ENCODE measurements at places on chromosomes 1 and 21.

- DNase-seq: no peak
These were observed 3.8 kb upstream of the TCEA3 start for GRCh38 chr1:23428136-23428905.

DNA sequence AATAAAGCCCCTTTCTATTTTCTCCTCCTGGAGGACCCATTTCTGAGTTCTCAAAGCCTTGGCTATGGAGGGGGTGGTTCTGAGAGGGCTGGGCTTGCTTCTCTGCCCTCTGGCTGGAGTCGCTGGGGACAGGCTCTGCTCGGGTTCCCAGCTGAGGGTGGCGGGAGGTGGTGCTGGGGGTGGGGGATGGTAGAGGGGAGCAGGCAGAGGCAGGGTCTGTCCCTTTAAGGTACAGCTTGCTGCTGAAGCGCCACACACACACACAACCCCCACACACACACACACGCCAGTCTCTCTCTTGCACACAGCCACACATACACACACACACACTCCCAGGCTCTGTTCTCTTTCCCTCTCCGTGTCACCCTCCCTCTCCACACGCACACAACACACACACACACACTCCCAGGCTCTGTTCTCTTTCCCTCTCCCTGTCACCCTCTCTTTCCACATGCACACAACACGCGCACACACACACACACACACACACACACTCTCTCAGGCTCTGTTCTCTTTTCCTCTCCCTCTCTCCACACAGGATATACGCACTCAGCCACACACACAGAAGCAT lies 69.8 kb upstream of the SSBP3 start:
- no peak for DNase-seq

- DNase-seq: no peak
These were observed at the start of gene S100B for GRCh38 chr21:46604975-46605766. Gene S100B, minus strand, starts transcription at chr21:46605082. Its CDS starts 2,667 bp downstream, at chr21:46602415.

- no peak for DNase-seq
These were observed 3.2 kb downstream of the SH2D5 start for GRCh38 chr1:20729155-20729931.

DNA sequence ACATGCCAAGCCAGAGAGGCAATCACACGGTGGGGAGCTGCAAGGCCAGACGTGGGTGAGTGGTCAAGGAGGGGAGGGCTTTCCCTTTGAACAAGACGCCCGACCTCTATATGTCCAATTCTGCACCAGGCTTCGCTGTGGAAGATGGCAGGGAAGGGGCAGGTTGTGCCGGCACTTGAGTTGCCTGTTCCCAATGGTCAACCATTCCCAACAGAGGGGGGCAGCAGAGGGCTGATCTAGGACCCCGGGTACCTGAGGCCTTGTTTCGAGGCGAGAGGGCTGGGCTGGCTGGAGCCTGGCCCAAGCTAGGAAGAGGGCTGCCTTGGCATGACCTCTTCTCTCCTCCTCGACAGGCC lies 64.9 kb downstream of the TMEM53 start:
- peak; percentile 46 for DNase-seq

GRCh38 chr21:37257967-37258877 lies 8.9 kb downstream of the VPS26C start:
- peak; percentile 85 for DNase-seq

DNA sequence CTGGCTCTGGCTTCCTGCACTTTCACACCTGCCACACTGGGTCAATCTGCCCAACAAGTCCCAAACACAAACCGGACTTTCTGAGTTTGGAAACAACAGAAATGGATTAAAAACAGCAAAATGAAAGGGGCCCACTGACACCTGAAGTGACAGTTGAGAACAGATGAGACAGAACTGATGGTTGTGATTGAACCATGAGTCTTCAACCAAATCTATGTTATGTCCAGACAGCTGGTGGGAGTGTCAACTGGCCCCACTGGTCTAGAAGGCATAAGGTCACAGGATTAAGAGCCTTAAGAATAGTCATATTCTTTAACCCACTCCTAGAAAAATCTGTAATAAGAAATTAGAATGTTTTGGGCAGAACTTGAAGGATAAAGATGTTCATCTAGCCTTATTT lies 13.0 kb upstream of the ATP13A2 start:
- no peak for DNase-seq

DNA sequence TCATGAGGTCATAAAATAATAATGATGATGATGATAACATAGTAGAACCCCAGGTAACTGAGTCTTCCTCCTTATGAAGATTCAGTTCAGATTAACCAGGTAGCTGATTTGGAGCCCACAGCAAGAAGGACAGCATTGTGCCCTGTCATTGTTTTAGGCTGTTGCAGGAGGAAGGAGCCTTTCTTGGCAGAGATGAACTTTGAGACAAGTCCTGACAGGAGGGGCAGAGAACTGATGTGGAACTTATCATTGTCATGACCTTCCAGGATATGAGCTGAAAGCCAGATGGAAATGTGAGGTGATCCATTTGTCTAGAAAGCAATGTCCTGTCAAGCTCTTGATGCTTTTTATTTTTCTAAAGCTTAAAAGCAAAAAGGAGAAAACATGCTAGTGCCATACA lies 132.6 kb upstream of the COA6 start:
- DNase-seq: no peak

DNA sequence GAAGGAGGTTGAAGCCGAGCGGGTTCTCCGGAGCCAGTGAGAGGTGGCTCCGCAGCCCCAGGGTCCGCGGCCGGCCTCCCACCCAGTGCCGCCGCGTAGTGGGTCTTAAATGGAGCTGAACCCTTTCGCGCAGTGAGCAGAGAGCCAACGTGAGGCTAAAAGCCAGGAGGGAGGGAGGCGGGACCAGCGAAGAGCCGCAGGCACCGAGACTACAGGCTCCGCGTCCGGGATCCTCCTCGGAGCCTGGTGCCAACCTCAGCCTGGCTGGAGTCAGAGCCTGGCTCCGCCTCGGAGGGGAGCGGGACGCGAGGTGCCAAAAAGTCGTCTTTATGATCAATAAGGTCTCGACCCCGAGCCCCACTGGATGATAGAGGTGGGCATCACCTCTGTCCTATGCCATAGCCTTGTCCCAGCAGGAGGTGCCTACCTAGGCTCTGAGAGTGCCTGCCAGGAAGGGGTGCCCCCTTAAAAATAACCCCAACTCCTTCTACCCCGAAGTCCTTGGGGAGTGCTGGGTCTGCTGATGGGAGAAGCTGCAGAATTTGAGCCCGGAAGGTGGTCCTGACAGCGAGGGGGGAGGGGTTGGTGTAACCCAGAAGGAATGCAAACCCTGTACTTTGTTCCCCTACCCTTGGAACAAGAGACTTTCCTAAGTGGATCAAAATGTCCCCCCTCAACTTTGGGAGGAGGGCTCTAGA lies 1.6 kb downstream of the IGSF21 start:
- DNase-seq: no peak

GRCh38 chr1:232687728-232688127 lies 57.8 kb upstream of the SIPA1L2 start:
- DNase-seq: no peak

GRCh38 chr1:232704694-232705680 lies 75.1 kb upstream of the SIPA1L2 start:
- DNase-seq: no peak

DNA sequence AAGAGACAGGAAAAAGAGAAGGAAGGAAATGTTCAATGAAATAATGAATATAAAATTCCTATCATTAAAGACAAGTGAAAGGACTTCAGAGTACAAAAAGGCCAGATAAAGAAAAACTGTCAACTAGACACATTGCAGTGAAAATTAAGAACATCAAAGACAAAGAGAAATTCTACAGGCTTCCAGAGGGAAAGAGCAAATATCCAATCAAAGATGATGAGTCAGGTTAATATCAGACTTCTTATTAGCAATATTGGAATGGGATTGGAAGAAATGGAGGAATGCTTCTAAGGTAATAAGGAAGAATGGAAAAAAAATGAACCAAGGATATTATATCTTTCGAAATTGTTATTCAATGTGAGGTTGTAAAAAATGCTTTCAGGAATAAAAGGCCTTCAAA lies 7.8 kb downstream of the PLA2G2A start:
- DNase-seq: no peak

DNA sequence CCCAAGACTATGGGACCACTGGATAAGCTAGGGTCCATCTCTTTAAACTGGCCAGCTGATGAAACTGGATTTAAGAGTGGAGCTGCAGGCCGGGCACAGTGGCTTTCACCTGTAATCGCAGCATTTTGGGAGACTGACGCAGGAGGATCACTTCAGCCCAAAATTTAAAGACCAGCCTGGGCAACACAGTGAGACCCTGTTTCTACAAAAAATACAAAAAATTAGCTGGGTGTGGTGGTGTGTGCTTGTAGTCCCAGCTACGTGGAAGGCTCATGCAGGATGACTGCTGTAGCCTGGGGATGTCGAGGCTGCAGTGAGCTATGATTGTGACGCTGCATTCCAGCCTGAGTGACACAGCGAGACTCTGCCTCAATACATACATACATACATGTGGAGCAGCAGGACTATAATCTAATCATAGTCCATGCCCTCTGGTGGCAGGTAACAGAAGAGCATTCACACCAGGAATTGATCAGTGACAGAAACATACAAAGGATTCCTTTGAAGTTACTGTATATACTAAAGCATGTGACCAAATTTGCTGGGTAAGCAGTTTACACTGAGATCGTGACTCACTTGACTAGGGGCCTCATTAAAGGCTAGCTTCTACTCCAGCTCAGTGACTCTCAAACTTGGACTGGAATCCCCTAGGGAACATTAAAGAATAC lies 101.5 kb upstream of the SLFNL1 start:
- DNase-seq: no peak

GRCh38 chr1:156090138-156090839 lies 8.0 kb upstream of the MEX3A start:
- no peak for DNase-seq

GRCh38 chr1:66335859-66336640 lies 197.9 kb upstream of the SGIP1 start:
- peak; percentile 70 for DNase-seq

- peak; percentile 86 for DNase-seq
These were observed 47.3 kb downstream of the H3-3A start for GRCh38 chr1:226109829-226110248.

- no peak for DNase-seq
These were observed 5.7 kb downstream of the FBLIM1 start for GRCh38 chr1:15764269-15764764.

- DNase-seq: no peak
These were observed 17.0 kb downstream of the CLIC4 start for GRCh38 chr1:24762133-24762676.

DNA sequence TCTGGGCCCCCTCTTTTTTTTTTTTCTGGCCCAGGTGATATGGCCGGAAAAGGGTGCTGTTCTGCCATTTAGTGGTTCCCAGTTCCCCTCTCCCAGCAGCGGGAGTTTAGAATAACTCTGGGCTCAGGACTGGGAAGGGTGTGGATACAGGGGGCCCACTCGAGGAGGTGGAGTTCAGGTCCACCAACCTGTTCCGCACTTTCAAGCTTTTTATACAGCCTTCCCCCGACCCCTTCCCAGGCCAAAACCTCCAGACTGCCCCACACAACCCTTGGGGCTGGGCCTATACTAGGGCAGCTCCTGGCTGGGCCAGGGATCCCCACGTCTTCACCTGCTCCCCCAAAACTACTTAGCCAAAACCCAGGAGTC lies 402 bp downstream of the PLEKHG5 start:
- no peak for DNase-seq

GRCh38 chr21:31671931-31672330 lies 12.4 kb downstream of the SOD1 start:
- no peak for DNase-seq

DNA sequence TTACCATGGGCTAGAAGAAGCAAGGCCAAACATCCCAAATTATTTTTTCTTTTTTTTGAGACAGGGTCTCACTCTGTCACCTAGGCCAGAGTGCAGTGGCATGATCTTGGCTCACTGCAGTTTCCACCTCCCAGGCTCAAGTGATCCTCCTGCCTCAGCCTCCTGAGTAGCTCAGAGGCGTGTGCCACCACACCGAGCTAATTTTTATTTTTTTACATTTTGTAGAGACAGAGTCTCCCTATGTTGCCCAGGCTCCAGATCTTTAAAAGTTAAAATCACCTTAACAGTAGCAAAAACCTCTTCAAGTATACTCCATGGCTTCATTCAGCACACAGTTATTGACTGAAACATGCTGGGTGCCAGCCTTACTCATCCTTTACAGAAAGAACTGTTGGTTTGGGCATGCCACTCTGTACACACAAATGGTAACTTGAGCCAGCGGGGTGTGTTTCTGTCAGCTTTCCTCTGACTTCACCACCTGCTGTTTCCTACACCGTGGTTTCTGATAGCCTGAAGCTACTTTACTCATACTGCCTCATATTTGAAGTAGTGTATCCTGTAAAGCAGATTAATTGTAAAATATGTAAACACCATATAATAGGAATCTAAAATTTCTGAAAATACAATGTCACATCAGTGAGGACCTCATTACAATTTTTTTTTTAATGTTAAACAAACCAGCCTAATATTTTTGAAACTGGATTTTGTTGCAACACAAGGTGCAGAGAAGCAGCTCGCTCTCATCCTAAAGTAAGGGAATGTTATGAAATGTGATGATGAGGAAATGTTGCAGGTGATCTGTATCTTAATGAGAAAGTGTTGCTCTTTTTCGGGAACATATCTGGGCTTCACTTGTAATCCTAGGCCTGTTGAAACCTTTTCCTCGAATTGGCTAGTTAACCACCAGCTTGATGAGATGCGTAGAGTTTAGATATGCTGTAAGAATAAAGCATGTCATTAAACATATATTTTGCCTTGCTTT lies 113.9 kb downstream of the ATP5PO start:
- no peak for DNase-seq

DNA sequence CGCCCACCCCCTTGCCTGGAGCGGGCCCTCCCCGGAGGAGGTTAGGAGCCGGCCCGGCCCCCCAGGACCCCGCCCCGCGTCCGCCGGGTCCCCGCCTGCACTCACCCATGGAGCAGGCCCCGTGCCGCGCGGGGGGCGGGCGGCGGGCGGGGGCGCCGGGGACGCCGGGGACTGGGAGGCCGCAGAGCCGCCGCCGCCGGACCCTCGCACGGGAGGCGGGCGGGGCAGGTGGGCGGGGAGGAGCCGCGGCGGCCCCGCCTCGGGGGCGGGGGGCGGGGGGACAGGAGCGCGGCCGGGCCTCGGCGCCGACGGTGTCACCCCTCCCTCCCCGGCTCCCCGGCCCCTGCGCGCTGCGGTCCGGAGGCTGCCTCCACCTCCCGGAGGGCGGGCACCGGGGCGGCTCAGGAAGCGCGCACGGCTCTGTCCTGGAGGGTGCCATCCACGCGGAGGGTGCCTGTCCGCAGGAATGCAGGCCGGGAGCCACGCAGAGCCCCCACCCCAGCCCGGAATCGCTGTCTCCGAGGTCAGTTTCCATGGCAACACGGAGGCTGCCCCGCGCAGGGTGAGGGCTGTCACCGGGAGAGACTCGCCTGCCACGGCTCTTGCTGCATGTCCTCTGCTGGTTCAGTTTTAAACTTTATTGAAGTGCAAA lies 5.9 kb upstream of the PLEKHG5 start:
- DNase-seq: peak; percentile 52

- no peak for DNase-seq
These were observed 327.9 kb upstream of the BEND5 start for GRCh38 chr1:49104575-49104974.

- no peak for DNase-seq
These were observed 290.4 kb downstream of the KCNT2 start for GRCh38 chr1:196317535-196318522.
